ENCODE measurements at places on chromosomes 16 and 17.

GRCh38 chr17:14826358-14826757, 438.8 kb downstream of the PMP22 start:
- no peak for DNase-seq
- no peak overlapping the region for H3K4me3 ChIP-seq
- no peaks in the 10 kb centered on the region for H3K4me1 ChIP-seq
- peaks cover 43% of the 10 kb centered on the region for H3K27me3 ChIP-seq
- no peaks in the 10 kb centered on the region for H3K36me3 ChIP-seq

DNA sequence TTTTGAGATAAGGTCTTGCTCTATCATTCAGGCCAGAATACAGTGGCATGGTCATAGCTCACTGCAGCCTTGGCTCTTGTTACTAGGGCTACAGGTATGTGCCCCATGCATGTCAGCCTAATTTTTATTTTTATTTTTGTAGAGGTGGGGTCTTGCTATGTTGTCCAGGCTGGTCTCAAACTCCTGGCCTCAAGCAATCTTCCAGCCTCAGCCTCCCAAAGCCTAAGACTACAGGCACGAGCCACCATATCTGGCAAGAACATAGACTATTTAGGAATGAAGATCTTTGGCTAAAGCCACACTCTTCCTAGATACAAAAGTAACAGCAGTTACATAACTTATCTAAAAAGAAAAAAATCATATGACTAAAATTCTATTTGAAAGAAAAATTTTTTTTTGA, 15.6 kb upstream of the DDX19A start:
- no peaks in the 10 kb centered on the region for H3K27me3 ChIP-seq
- no peaks in the 10 kb centered on the region for H3K36me3 ChIP-seq
- no peaks in the 10 kb centered on the region for H3K4me1 ChIP-seq
- no peak overlapping the region for H3K4me3 ChIP-seq

GRCh38 chr16:68093816-68094613, 8.8 kb downstream of the NFATC3 start:
- no peaks in the 10 kb centered on the region for H3K36me3 ChIP-seq
- H3K27ac ChIP-seq = no peak overlapping the region
- no peak overlapping the region for H3K4me3 ChIP-seq
- H3K27me3 ChIP-seq = no peaks in the 10 kb centered on the region

GRCh38 chr17:48504953-48505352, 25.9 kb downstream of the HOXB1 start:
- peak overlapping the region; percentile 88 for H3K27ac ChIP-seq
- no peaks in the 10 kb centered on the region for H3K36me3 ChIP-seq
- H3K4me3 ChIP-seq = no peak overlapping the region
- H3K4me1 ChIP-seq = peaks cover 43% of the 10 kb centered on the region
- no peak for DNase-seq
- no peaks in the 10 kb centered on the region for H3K27me3 ChIP-seq

GRCh38 chr16:81873843-81874752, 95.0 kb downstream of the PLCG2 start:
- H3K4me3 ChIP-seq = no peak overlapping the region
- no peaks in the 10 kb centered on the region for H3K27me3 ChIP-seq
- peak; percentile 58 for DNase-seq
- no peaks in the 10 kb centered on the region for H3K4me1 ChIP-seq
- no peaks in the 10 kb centered on the region for H3K36me3 ChIP-seq
- H3K27ac ChIP-seq = no peak overlapping the region

- peaks cover 11% of the 10 kb centered on the region for H3K4me1 ChIP-seq
- H3K27ac ChIP-seq = no peak overlapping the region
- DNase-seq = no peak
- H3K27me3 ChIP-seq = no peaks in the 10 kb centered on the region
- H3K36me3 ChIP-seq = no peaks in the 10 kb centered on the region
- no peak overlapping the region for H3K4me3 ChIP-seq
Measured at GRCh38 chr17:44584443-44584842, 27.2 kb downstream of the FZD2 start.

GRCh38 chr16:48503779-48504178, 106.2 kb downstream of the N4BP1 start:
- no peak overlapping the region for H3K27ac ChIP-seq
- H3K4me1 ChIP-seq = peaks cover 8% of the 10 kb centered on the region
- no peak for DNase-seq
- H3K4me3 ChIP-seq = no peak overlapping the region
- no peaks in the 10 kb centered on the region for H3K36me3 ChIP-seq
- H3K27me3 ChIP-seq = no peaks in the 10 kb centered on the region

- no peak overlapping the region for H3K27ac ChIP-seq
- no peak overlapping the region for H3K4me3 ChIP-seq
- peak; percentile 6 for DNase-seq
- peaks cover 18% of the 10 kb centered on the region for H3K27me3 ChIP-seq
- no peaks in the 10 kb centered on the region for H3K36me3 ChIP-seq
Measured at GRCh38 chr16:9225527-9226316, 134.3 kb downstream of the HAPSTR1 start.

- no peak for DNase-seq
- no peaks in the 10 kb centered on the region for H3K36me3 ChIP-seq
- no peak overlapping the region for H3K4me3 ChIP-seq
- H3K27me3 ChIP-seq = no peaks in the 10 kb centered on the region
- peaks cover 38% of the 10 kb centered on the region for H3K4me1 ChIP-seq
- H3K27ac ChIP-seq = peak overlapping the region; percentile 71
Measured at GRCh38 chr17:76530095-76530723, 7.3 kb downstream of the CYGB start.

DNA sequence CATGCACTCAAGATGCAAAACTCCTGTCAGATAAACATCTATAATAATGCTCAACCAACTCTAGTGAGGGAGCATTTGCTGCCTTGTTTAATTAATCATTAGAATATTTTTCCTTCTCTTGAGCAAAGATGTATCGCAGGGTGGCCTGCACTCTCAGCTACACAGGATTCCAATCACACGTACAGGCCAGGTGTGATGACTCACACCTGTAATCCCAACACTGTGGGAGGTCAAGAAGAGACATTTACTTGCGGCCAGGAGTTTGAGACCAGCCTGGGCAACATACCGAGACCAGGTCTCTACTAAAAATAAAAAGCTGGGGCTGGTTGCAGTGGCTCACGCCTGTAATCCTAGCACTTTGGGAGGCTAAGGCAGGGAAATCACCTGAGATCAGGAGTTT, 49.1 kb downstream of the ARHGAP17 start:
- H3K27ac ChIP-seq = no peak overlapping the region
- H3K27me3 ChIP-seq = no peaks in the 10 kb centered on the region
- H3K4me3 ChIP-seq = no peak overlapping the region
- peaks cover 9% of the 10 kb centered on the region for H3K36me3 ChIP-seq

DNA sequence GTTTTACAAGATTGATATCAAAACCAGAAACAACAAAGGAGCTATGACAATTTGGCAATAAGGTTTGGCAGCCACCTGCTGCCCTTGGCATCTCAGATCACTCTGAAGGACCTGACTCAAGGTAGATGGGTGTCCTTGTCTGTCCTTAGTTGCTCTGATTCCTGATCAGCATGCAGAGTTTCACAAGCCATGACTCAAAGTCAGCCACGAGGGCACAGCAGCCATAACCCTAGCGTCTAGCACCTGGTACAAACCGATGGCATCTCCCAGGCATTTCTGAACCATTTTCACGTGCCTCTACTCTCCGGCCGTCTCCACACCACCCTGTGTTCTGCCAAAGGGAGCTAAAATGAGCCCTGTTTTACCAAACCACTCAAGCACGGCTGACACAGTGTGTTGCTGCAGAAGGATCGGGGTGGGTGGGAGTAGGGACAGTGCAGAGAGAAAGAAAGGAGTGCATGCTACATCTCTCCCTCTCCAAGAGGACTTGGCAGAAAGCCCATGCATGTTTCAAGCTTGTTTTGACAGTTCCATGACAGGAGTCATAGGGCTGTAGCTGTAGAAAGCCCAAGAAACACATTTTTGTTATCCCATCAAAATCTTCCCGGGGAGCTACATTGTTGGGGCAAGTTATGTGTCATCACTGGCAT, 297.3 kb downstream of the ABCC12 start:
- H3K27ac ChIP-seq = no peak overlapping the region
- H3K4me3 ChIP-seq = no peak overlapping the region
- H3K4me1 ChIP-seq = no peaks in the 10 kb centered on the region
- H3K36me3 ChIP-seq = no peaks in the 10 kb centered on the region
- DNase-seq = no peak

DNA sequence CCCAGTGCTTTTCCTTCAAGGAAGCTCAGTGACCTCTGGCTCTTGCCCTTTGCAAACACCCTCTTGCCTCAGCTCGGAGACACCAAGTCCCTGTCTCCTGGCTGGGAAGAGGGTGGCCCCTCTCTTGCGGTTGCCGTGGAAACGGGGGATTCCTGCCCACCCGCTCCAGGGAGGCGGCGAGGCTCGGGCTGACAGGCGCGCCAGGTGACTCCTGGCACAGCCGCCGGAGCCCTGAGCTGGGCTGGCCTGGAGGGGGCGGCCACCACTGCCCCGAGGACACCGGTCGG, 71.4 kb downstream of the ABR start:
- H3K36me3 ChIP-seq = no peaks in the 10 kb centered on the region
- H3K4me1 ChIP-seq = peaks cover 41% of the 10 kb centered on the region
- H3K27me3 ChIP-seq = no peaks in the 10 kb centered on the region
- H3K27ac ChIP-seq = peak overlapping the region; percentile 100
- peak overlapping the region; percentile 80 for H3K4me3 ChIP-seq

GRCh38 chr16:68395815-68396214, 52.5 kb downstream of the SMPD3 start:
- H3K27me3 ChIP-seq = no peaks in the 10 kb centered on the region
- no peak overlapping the region for H3K27ac ChIP-seq
- DNase-seq = no peak

- peaks cover 32% of the 10 kb centered on the region for H3K36me3 ChIP-seq
- no peaks in the 10 kb centered on the region for H3K27me3 ChIP-seq
- DNase-seq = peak; percentile 54
- H3K27ac ChIP-seq = peak within 1 kb of the TSS; percentile 99
- H3K4me1 ChIP-seq = peaks cover 37% of the 10 kb centered on the region
- peak within 1 kb of the TSS; percentile 86 for H3K4me3 ChIP-seq
Measured at GRCh38 chr17:28726226-28726626, at the start of gene TLCD1. TLCD1 (minus strand) TSS chr17:28726233; CDS start chr17:28726097, 136 bp downstream.

GRCh38 chr16:53235851-53236250, 181.1 kb downstream of the CHD9 start:
- no peak for DNase-seq
- H3K4me1 ChIP-seq = peaks cover 10% of the 10 kb centered on the region
- no peak overlapping the region for H3K4me3 ChIP-seq
- no peaks in the 10 kb centered on the region for H3K27me3 ChIP-seq

DNA sequence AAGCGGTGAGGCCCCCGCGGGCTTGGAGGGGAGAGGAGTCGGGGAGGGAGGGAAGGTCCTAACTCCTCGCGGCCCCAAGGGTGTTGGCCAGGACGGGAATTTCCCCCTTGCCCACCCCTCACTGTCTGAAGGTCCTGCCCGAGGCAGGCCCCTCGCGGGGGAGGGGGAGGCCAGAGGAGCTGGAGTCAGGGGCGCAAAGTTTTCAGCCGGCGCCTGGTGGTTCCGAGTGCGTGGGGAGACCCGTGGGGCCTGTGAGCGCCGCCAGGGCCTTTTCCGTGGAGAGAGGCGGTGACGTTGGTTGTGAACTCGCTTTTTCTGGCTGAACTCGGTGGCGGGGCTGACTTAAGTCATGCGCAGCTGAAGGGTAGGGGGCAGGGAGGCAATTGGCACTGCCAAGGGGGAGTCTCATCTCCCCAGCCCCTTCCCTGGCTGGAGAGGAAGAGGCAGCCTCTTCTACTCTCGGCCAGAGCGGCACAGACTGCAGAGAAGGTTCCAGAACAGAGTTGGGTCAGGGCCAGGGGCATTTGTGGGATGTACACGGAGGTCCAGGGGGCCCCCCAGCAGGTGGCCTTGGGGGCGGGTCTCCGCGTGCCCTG, 1.5 kb downstream of the CACNA1H start:
- no peak for DNase-seq
- peak overlapping the region; percentile 58 for H3K4me3 ChIP-seq

DNA sequence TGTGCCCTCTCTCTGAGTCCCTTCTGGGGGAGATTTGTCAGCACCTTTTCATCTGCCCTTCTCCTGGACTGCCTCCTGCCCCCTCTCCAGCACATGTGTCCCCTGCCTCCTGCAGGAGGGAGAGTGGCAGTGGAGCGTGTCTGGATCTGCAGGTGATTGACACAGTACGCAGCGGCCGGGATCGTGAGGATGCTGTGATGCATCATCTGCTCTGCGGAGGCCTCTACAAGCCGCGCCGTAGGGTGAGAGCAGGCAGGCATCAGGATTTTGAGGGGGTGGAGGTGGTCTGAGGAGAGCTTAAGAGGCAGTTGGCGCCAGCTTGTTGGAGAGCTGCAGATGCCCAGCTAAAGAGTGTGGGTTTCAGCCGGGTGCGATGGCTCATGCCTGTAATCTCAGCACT, 10.9 kb downstream of the SLC9A5 start:
- DNase-seq = no peak
- H3K27me3 ChIP-seq = no peaks in the 10 kb centered on the region
- no peak overlapping the region for H3K4me3 ChIP-seq
- H3K4me1 ChIP-seq = no peaks in the 10 kb centered on the region

DNA sequence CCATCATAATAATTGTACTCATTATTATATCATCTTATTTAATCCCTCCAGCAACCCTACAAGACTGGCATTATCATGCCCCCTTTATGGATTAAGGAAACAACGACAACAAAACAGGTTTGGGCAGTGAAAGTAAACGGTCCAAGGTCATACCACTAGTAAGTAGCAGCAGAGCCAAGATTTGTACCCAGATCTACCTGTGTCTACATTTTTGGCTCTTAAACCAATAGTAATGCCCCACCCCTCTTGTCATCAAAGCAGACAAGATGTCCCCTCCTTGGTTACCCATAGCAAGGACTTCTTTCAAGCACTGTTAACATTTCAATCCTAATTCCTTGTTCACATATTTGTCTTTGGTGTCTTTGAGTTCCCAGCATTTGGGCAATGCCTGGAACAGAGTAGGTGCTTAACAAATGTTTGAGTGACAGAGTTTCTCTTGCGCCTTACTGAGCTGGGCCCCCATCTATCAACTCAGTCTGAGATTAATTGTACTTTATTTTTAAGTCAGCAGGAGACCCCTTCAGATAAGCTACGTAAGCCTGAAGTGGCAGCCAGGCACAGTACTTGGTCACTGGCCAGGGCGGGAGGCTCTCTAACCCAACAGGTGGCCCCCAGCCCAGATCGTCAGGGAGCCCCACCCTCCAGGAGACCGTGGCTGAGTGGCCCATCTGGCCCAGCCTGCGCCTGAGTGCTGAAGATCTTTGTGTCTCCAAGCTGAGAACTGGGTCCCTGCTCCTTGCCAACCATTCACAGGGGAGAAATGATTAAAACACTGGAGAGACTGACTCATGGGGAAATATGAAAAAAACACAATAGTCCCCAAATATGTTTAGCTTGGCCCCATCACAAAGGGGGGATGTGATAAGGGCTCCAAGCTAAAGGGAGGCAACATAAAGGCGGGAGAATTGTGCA, 75.8 kb downstream of the AXIN2 start:
- DNase-seq = no peak
- no peaks in the 10 kb centered on the region for H3K36me3 ChIP-seq

Data from PC-3 (cell line).